ENCODE measurements at places on chromosomes 11 and 22.
A peak's percentile ranks its signal among the peaks of the same experiment; 100 is the strongest.

GRCh38 chr11:35058669-35059434 lies 80.1 kb upstream of the CD44 start:
- peak; percentile 51 for DNase-seq

DNA sequence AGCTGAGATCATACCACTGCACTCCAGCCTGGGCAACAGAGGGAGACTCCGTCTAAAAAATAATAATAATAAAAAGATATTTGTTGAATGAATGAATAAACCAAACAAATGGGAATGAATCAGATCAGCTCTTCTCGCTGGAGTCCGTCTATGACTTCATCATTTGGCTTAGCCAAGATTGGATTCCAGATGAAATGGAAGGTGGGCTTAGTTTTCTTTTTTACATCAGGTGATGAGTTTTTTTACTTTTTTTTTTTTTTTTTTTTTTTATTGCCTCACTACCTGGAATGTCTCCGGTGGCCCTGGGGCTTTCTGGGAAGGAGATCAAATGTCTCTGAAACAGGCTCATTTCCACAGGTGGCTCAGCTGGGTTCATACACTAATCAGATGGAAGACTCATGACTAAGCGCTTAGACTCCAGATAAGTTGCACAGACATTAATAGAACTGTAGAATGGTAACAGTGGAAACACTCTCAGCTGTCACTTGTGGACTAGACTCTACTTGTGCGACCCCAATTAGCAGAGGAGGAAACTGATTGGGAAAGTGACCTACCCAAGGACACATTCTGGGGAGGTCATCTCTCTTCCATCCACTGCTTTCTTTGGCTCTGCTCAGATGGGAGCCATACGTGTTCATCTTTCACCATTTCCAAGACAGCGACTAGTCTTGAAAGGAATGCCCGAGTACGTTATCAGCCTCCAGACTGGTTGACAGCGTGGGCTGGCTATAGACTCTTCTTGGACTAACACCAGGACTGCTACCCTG lies 20.5 kb upstream of the RBFOX2 start:
- no peak for DNase-seq

- no peak for DNase-seq
Observed at GRCh38 chr11:96238563-96239135, 104.3 kb downstream of the MAML2 start.

DNA sequence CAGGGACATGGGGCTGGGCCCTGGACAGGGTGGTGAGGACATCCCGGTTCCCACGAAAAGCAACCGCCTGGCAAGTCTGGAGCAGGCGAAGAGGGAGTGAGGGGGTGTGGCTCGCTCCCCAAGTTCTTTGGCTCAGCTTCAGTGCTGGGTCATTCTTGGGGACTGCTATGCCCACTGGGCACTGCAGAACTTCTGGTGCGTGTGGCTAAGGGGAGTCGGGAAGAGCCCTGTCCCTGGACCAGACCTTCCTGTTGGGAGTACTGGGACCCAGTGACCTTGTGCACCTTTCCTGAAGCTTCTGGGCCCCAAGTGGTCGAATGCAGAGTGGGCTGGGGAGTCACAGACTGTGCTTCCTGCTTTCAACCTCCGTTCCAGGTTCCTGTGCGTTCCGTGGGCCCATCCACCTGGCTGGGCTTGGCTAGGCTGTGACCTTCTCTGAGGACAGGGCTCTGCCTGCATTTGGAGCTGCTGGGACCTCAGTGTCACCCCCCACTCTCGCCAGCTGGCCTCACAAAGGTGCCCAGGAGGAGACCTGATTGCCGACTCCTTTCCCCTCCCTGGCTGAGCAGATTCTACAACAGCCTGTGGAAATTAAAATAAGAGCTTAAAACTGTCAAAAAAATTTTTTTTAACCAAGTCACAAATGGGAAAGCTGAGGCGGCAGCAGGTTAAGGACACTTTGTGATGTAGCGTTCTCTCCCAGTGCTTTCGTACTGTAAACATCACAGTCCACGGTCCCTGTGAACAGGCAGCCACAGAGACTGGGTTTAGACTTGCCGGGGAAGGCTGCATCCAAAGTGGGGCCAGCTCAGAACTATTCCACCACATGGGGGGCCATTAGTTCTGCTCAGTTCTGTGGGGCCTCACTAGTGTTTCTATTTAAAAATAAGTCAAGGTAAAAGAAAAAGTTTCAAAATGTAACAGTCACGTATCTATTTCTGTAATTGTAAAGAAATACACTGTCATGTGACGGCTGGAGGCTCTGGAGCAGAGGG lies 63.8 kb upstream of the WNT7B start:
- DNase-seq: no peak

GRCh38 chr11:70381872-70382861 lies 16.2 kb upstream of the CTTN start:
- DNase-seq: no peak

GRCh38 chr22:20422271-20423007 lies 15.2 kb downstream of the SCARF2 start:
- no peak for DNase-seq
